ENCODE measurements at places on chromosomes 2 and 18.

DNA sequence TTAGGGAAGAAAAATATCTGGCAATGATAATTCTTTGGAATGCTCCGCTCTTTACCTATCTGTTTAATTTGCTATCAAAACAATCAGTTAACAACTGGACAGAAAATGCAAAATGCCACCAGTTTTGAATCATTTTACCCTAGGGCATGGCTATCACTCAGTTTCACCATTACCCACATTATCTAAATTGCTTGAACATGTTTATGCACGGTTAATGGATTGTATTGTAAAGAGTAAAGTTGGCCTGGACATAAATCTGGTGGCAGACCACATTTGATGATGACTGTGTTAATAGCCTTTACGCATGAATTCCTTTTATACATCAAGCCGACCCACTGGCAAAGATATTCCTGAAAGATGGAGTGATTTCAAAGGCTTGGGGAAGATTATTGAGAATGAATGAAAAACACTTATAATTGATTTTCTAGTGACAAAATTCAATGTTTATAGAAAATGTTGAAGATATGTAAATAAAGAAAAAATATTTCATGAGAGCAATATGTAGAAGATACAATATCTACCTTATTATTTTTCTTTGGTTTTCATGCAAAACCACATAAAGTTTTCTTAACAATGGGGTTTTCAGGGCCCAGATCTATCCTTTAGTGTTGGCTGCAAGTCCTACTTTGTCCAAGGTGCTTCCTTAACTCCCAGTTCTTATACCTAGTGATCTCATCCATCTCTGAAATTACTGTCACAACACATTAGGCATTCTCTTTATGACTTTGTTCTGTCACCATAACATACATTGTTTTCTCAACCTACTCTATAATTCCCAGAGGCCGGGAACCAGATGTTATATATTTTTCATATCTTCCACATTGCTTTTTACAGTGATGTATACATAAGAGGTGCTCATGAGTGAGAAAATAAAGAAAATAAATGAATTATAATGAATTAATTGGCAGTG lies 265.1 kb downstream of the RIT2 start:
- DNase-seq, result no peak

GRCh38 chr2:228786901-228787300 lies 484.2 kb downstream of the PID1 start:
- DNase-seq, result no peak

DNA sequence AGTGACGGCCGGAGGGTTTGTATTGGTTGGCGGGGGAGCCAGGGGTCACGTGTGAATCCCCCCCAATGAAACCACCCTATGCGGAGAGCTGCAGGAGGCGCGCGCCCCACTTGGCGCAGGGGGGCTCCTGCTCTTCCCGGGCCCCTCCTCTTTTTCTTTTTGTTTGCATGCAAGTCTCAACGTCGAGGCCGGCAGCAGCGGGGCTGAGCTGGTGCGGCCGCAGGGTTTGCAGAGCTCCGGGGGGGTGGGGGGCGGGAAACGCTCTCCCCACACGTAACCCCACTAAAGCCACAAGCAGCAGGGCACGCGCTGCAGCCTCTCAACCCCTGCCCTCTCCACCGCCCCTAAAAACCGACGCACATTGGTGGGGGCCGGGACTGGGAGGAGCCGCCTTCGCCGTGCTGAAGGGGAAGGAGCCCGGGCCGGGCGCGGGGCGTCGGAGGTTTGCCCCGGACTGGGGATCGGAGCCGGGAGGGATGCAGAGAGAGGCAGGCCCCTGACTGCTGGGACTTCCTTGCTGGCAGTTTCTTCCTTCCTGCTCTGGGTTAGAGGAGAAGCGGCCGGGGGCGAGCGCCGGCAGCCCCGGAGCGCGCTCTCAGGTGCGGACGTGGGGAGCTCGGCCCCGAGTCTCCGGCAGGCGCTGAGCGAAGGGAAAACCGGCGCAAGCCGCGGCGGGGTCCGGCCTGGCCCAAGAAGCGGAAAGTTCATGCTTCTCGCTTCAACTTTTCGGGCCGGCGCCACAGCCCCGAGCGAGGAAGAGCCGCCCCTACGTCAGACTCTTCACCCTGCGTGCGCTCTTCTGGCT lies 864 bp downstream of the LBH start:
- peak; percentile 76 for DNase-seq

DNA sequence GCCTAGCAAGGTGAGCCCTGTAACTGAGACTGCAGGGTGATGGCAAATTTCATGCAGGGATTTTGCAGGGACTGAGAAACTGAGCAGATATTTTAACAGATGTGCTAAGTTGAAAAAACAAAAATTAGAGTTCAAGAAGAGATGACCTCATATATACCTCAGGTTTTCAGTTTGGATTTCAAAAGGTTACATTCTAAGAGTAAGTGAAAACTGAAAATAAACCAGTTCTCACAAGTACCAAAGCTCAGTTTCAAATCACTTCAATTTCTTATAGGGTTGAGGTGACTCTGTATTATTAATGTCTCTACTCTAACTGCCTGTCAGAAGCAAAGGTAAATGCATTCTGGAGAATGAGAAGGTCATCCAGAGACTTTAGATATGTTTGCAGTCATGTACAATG lies 237.4 kb upstream of the VRK2 start:
- no peak for DNase-seq

GRCh38 chr2:196968516-196968915 lies 42.0 kb upstream of the PGAP1 start:
- DNase-seq, result no peak

- DNase-seq, result no peak
Observed at GRCh38 chr2:106156305-106157296, 37.5 kb downstream of the UXS1 start.

DNA sequence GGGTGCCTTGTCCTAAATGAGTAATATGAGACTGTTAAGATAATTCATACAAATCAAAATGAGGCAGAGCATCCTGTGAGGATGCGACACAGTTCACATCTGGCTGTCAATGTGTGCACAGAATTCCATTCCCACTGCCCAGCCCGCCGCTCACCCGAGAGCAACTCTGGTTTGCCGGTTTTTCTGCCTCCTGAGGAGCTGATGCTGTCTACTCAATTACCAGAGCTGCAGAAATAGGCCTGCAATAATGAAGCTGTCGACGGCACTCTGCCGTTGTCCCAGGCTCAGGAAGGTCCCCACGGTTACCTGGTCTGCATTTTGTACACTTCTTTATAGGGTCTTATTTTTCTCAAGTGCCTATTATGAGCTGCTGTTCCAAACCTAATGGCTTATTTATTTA lies 55.7 kb upstream of the LYPD1 start:
- DNase-seq, result no peak

- no peak for DNase-seq
Observed at GRCh38 chr2:224211791-224212190, 172.7 kb upstream of the SERPINE2 start.

GRCh38 chr18:22403950-22404349 lies 13.8 kb downstream of the CTAGE1 start:
- DNase-seq, result no peak

- no peak for DNase-seq
Observed at GRCh38 chr18:62999921-63000320, 284.6 kb downstream of the PHLPP1 start.

GRCh38 chr2:9964334-9964980 lies 13.0 kb downstream of the GRHL1 start:
- DNase-seq, result no peak

DNA sequence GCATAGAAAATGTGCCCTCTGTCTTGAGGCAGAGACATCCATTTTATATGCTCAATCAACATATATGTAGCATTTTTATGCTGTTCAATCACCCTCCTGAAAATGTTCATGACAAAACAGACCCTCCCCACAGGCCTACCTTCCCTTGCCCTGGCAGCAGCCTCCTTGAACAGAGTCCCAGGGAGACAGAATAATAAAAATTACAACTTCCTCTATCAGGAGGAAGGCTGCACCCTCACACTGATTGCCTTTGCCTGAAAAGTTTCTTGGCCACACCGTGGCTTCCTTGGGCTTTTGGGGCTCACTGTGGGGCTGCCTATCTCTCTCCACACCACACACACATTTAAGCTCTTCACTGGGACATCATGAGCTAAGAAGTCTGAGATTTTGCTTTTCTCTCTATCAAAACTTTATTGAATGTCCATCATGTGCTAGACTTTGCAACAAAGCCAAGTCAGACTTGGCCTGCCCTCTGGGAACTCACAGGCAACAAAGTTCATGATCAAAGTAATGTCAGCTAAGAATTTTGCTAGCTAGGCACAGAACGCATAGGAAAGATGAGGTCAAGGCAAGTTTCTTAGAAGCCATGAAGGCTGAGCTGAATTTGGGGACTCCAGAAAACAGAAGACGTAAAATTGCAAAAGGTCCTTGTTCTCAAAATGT lies 101.6 kb downstream of the BCL2L11 start:
- no peak for DNase-seq

GRCh38 chr2:148721520-148721931 lies 77.0 kb downstream of the EPC2 start:
- DNase-seq, result no peak

DNA sequence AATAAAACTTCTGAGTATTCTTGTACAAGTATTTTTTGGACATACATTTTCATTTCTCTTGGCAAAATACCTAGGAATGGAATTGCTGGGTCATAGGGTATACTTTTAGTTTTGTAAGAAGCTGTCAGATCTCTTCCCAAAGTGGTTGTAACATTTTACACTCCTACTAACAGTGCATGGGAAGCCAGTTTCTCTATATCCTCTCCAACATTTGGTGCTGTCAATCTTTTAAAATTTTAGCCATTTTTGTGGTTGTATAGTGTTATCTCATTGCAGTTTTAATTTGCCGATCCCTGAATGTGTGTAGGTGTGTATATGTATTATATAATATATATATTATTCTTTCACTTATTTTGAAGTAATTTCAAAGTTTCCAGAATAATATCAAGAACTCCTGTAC lies 63.1 kb upstream of the TMEM178A start:
- DNase-seq, result no peak

- DNase-seq, result no peak
Observed at GRCh38 chr18:56647951-56648893, 2.9 kb upstream of the WDR7 start.

DNA sequence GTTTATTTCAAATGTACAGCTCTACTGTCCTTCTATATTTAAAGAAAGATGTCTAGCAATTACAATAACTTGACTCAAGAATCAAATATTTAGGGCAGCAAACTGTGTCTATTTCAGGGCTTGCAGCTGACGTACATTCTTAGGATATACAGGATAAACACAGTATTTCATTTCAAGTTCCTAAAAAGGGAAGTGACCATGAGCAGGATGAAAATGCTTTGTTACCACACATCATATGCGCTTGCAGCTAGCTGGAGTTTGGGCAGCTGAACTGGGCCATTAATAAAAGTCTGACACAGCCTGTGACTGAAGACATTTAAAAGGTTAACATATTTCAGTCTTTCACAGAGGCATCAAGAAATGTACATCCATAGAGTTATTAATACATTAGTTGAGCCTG lies 264.6 kb upstream of the TRIB2 start:
- no peak for DNase-seq

DNA sequence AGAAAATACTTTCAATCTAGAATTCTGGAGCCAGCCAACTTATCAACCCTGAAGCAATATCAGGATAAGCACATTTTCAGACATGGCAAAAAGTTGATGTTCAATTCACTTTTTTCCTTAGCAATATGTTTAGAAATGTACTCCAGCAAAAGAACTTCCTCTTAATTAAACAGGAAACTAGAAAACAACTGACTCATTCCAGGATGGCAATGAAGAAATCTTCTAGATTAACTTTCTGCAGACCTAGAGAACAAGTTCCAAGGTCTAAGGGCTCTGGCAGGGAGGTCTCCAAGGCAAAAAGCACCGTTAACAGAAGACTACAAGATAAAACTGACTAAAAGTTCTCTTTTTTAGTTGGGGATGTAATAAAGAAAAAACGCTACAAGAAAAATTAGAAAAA lies 69.2 kb upstream of the VWC2L start:
- no peak for DNase-seq

DNA sequence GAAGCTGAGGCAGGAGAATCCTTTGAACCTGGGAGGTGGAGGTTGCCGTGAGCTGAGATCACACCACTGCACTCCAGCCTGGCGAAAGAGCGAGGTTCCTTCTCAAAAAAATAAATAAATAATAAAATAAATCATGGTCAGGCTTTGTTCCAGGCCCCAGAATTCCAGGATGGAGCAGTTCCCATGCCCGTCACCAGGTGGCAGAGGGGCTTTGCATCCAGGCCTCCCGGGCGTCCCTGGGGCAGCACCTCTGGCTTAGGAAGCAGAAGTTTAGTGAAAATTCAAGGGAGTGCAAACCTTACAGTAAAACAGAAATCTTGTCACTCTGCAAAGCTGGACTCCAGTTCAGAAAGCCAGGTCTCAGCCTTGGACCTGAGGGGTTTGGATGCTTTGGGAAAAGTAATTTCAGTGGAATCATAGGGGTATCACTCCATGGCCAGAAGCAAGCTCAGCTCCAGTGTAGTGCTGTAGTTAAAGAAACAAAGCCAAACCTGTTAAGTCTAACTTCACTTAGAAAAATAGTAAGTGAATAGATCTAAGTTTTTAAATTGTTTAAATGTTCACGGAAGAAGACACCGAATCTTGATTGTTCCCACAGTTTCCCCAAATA lies 512.7 kb downstream of the CMPK2 start:
- no peak for DNase-seq

- DNase-seq, result no peak
Observed at GRCh38 chr2:239092571-239093294, 244.8 kb downstream of the TWIST2 start.

DNA sequence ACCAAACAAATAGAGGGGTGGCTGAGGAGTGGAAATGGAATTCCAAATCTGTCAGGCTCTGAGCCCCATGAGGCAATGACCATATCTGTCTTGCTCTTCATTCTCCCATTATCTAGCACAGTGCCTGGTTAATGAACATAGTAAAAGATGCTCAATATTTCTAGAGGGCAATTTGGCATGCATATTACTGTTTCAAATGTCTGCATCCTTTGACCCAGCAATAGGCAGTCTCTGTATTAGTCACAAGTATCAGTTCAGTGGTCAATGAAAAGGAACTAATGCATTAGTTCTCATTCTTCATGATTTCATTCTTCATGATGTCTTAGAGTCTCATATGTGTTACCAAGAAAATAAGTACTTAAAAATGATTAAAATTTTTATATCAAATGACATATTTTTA lies 28.4 kb upstream of the MALL start:
- no peak for DNase-seq

DNA sequence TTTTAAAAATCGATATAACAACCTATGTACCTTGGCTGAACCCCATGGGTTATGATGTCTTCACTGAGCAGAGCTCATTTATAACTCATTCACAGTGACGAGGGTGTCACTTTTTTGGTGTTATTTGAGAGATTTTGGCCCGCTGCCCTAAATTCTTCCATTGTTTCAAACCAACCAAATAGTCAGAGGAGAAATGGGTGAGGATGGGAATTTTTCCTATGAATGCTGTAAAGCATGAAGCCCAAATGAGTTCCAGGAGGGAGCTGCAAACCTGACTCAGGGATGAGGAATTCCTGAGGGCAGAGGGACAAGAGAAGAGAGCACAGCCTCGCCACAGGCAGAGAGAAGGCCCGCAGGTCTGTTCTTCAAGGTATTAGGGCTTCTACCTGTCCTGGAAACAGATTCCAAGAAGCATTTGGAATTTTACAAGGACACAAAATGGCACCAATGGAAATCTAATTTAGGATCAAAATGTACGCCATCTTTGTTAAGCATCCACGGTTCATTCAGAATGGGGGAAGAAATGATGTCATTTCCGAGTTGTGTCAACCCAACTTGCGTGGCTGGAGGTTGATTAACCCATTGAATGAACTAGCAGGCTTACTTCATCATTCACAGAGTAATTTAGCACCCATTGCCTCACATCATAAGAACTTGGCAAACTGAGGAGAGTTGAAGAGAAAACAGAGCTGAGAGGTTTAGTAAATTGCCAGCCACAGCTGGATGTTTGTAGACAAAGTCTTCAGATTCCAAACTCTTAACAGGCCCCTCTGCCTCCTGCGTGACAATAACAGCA lies 133.5 kb downstream of the LAMA3 start:
- DNase-seq, result no peak

Data from activated naive CD8-positive, alpha-beta T cell treated with anti-CD3 and anti-CD28 coated beads, Interleukin-2, amount 50 U/mL, for 24 hours (primary cell).